ENCODE measurements at places on chromosomes 1 and 21.

- peak; percentile 29 for DNase-seq
Observed at GRCh38 chr21:41952568-41953248, 1.1 kb downstream of the C2CD2 start.

- no peak for DNase-seq
Observed at GRCh38 chr1:2840036-2840809, 38.7 kb upstream of the TTC34 start.

- DNase-seq = no peak
Observed at GRCh38 chr21:36700295-36700970, 1.5 kb downstream of the SIM2 start.

GRCh38 chr1:162281426-162281825 is 95.2 kb downstream of the SPATA46 start:
- no peak for DNase-seq

DNA sequence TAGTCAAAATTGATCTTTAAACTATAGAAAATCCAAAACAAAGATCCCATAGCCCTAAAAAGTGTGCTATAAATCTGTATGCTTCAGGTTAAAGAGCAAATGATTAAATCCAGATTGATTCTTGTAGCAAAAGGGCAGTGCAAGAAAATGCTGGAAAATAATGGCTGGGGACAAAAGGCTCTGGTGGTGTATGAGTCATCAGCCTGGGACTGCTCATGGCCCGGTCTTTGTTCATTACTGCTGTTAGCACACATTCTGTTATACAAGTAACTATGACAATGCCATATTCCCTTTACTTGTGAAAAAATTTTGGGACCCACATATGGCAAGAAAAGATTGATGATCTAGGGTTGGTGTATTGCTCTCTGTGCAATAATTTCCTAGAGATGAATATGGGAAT is 89.1 kb downstream of the RWDD3 start:
- DNase-seq = no peak

DNA sequence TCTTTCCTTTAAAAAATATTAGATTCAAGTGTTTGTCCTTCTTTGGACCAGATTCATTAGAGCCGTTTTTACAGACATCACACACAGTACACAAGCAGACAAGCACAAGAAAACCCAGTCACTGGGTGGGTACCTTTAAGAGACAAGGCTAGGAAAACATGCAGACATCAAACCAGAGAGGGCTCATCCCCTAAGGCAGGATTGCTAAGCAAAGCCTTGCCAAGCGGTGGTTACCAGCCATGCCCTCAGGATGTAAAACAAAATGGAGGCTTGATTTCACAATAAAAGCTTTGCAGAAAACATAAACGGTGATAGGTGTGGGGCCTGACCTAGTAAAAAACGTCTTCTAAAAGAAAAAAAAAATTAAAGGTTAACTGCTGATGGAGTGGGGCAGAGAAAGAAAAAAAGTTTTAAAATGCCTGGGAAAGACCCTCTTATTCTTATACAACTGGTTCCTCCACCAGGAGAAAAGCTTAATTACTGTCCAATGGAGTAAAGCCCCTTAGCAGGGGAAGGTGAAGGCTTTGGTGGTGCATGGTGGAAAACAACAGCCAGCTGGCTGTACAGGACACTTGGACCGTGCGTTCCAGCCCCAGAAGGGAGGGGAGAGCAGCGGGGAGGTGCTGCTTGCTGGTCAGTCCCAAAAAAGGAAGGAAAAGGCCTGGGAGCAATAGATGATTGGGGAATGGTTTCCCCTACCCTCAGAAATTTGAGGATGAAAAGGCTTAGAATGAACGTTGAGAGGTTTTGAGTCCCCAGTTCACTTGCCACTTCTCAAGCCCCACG is 30.4 kb upstream of the FMO1 start:
- DNase-seq = no peak

DNA sequence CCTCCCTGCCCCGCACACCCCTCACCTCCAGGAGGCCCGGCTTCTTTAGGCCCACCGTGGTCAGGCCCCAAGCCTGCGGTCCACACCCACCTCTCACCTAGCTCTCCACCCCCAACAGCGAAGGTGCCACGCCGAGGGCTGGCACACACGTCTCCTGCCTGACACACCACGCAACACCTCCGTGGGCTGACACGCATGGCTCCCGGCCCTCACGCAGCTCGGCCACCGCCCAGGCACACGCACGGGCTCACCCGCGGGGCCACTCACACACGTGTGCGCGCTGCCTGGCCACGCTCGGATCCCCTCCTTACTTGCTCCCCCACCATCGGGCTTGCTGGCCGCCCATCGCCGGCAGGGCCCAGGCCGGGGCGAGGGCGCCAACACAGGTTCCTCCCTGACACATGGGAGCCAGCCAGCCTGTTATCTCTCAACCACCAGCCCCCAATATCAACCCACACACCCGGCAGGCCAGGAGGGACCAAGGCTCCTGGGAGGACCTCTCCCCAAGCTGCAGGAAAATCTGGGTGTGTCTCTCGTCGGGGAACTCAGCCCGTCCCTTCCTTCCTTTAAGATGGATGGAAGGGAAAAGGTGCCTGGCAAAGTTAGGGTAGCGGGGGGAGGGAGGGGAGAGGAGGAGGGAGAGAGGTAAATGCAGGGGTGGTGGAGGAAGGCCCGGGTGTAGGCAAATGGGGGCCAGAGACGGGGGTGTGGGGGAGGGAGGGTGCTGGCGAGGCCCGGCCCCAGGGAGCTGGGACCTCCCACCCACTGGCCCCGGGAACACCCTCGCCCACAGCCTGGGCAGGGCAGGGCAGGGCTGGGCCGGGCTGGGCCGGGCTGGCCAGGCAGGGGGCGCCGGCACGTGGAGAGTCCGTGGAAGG is 546 bp downstream of the ELOVL1 start:
- no peak for DNase-seq

GRCh38 chr1:59110271-59110670 is 186.6 kb upstream of the FGGY start:
- DNase-seq = no peak

DNA sequence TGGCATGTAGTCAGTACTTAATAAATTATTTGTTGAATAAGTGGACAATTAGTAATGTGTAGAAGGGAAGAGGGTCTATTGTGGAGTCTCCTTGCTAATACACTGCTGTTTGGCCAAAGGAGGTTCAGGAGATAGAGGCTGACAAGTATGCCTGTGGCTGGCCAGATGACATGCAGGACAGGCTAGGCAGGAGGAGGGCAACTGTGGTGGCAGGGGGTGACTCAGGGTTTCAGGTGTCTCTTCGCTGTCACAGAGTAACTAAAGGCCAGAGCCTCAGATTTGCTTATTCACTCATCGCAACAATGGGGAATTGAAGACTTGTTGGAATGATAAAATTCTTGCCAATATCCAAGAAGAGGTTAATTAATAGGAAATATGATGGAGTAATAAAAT is 33.1 kb downstream of the THRAP3 start:
- DNase-seq = no peak

DNA sequence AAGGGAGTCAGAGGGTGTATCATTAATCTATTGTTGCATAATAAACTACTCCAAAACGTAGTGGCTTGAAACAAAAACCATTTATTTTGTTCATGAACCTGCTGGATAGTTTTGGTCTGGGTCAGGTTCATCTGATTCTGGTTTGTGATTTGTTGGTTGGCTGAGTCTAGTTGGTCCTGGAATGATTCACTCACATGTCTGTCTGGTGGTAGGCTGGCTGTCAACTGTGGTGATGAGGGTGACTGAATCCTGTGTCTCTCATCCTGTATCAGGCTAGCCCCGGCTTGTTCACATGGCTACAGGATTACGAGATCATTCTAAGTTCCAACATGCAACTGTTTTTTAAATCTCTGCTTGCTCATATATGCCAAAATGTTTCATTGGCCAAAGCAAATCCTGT is 22.5 kb upstream of the SIKE1 start:
- peak; percentile 7 for DNase-seq

DNA sequence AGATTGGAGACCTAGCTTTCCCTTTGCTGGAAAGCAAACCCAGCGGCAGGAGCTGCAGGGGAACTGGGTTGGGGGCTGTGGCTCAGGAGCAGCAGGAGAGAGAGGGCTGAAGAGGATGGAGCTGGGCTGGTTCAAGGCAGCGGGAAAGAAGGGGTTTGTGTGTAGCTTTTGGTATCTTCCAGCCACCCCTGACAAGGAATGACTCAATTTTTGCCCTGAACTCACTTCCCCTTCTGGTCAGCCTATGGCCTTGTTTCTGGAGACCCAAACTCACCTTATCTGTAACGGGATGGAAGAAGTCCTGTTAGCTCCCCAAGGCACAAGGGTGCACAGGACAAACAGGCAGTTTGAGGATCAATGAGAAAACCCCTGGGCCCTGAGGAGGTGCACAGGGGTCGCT is 13.1 kb downstream of the C1orf115 start:
- DNase-seq = no peak

DNA sequence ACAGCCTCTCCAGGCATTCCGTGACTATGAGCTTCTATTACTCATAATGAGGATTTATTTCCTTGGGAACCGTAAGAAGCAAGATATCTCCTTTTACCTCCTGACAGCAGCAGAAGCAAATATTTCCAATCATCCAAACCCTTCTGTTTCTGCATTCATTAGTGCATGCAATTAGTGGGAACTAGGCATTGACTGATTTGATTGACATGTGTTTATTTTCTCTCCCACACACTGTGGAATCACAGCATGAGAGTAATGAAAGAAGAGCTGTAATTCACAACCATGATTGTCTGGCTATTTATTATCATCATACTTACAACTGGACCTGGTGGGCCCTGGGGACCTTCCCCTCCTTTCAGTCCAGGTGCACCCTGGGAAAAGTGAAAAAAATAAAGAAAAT is 146.8 kb downstream of the COL11A1 start:
- no peak for DNase-seq

Measured in NCI-H524 (cell line).